NB4 (cell line): ENCODE measurements at places on chromosomes 2 and 18.

DNA sequence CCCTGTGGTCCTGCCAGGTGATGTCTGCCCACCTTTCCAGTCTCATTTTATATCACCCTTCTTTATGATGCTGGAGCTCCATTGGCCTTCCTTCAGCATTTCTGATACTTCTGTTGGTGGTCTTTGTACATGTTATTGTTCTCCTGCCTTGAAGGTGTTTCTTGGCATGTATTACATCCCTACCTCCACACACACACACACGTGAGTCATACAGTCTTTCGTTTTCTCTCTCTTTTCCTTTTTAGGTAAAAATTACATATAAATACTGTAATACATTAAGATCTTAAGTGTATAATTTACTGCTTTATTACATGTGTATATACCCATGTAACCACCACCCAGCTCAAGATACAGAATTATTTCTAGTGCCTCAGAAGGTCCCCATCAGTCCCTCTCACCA lies 10.2 kb upstream of the ADGRF3 start:
- no peak for DNase-seq

- no peak for DNase-seq
Observed at GRCh38 chr2:216808805-216809425, 50.9 kb downstream of the TNP1 start.

DNA sequence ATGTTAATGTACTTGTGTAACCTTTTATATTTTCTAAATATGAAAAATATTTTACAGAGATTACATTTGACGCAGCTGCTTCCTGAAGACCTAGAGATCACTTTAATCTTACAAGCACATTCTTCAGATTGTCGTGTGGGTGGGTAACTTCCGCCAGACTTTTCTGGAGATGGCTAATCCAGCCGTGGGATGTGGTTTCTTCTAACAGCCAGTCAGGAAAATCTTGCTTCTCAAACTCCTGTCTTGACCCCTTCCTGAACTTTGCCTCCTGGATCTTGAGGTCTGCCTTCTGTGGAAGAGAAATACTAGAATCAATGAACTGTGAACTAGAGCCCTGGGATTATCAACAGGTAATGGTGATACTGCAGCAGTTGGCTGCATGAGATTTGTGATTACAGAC lies 401.6 kb upstream of the TNP1 start:
- DNase-seq: no peak

DNA sequence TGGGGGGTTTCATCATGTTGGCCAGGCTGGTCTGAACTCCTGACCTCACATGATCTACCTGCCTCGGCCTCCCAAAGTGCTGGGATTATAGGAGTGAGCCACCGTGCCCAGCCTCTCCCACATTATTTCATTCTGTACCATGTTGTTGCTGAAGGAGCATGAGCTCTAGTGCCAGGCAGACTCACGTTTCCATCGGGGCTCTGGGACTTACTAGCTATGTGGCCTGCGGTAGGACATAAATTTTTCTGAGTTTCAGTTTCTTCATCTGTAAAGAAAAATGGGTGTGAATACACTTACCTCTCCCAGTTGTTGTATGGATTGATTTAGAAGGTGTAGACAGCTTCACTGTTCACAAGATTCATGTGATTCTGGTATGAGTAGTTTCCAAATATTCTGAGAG lies 30.8 kb upstream of the CCL20 start:
- no peak for DNase-seq

GRCh38 chr2:241304039-241304670 lies 11.3 kb downstream of the HDLBP start:
- DNase-seq: no peak

DNA sequence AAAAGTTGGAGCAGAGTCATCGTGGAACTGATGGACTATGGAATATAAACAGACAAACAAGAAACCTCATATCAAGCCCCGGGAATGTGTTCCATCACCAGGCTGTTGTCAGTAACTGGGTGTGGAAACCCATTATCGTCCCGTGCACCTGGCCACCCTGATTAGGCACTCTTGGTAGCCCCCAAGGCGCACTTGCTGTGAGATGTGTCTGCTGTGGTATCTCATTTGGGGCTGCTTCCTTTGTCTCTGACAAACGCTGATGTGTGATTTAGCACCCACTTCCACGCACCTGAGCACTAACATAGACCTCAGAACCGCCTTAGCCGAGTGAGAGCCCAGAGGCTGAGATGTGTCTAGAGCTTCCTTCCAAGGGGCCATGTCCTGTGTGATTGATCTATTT lies 96.3 kb downstream of the PRPF40A start:
- DNase-seq: no peak

GRCh38 chr2:3290655-3291054 lies 87.0 kb downstream of the EIPR1 start:
- no peak for DNase-seq

DNA sequence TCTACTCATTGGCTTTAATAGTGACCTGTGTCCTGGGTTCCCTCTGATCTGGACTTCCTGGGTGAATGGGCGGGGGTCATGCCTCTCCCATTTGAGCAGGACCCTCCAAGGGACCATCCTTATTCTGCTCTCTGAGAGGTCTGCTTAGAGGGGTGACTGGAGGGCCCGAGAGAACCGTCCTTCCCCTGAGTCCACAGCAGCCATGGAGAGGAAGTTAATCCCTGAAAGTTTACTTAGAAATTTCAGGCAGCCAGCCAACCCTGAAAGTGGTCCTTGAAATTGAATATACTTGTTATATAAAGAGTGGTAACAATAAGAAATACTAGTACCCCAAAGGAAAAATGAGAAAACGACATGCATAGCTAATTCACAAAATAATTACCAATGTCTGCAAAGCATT lies 226.1 kb downstream of the DYSF start:
- no peak for DNase-seq

DNA sequence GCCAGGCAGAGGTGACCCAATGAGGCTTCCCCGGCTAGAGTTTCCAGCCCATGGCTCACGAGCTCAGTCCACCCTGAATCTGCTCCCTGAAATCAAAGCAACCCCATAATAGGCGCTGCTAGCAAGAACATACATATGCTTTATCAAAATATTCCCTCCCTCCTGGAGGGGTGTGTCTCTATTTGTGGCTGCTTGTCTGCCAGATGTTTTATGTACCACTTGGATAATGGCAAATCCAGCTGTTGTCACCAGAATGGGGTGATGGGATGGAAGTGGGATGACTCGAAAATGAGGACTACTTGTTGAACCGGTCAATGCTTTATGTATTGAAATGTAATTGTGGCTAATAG lies 152.0 kb downstream of the GALNT14 start:
- no peak for DNase-seq

GRCh38 chr2:118061135-118061955 lies 26.9 kb upstream of the INSIG2 start:
- peak; percentile 85 for DNase-seq

- peak; percentile 8 for DNase-seq
Observed at GRCh38 chr18:39871961-39872360, 2083.1 kb upstream of the PIK3C3 start.

DNA sequence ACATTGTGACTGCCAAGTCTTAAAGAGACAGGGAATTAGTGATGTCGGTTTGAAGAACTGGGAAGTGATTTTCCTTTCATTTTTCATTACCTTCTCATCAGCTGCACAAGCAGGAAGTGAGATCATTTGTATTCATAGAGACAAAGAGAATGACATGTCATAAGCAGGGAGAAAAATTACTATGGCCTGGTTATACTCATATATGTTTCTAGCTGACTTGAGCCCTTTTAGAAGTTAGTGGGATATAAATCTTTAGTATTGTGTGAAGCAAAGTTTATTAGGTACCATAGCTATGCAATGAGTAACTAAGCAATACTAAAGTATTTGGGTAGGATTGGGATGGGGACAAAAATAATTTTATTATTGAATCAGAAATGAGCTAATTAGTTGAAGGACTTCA lies 284.1 kb downstream of the PID1 start:
- no peak for DNase-seq

GRCh38 chr2:233764761-233765160 lies 4.7 kb downstream of the UGT1A1 start:
- DNase-seq: no peak

GRCh38 chr18:57998461-57998860 lies 45.6 kb upstream of the NEDD4L start:
- DNase-seq: no peak

GRCh38 chr2:235319095-235319494 lies 174.7 kb upstream of the AGAP1 start:
- DNase-seq: no peak
